ENCODE measurements at places on chromosomes 2 and 18.

- DNase-seq, result no peak
Measured at GRCh38 chr2:104434318-104434792, 419.6 kb upstream of the POU3F3 start.

GRCh38 chr2:170892391-170892951 is 36.6 kb upstream of the GORASP2 start:
- no peak for DNase-seq

DNA sequence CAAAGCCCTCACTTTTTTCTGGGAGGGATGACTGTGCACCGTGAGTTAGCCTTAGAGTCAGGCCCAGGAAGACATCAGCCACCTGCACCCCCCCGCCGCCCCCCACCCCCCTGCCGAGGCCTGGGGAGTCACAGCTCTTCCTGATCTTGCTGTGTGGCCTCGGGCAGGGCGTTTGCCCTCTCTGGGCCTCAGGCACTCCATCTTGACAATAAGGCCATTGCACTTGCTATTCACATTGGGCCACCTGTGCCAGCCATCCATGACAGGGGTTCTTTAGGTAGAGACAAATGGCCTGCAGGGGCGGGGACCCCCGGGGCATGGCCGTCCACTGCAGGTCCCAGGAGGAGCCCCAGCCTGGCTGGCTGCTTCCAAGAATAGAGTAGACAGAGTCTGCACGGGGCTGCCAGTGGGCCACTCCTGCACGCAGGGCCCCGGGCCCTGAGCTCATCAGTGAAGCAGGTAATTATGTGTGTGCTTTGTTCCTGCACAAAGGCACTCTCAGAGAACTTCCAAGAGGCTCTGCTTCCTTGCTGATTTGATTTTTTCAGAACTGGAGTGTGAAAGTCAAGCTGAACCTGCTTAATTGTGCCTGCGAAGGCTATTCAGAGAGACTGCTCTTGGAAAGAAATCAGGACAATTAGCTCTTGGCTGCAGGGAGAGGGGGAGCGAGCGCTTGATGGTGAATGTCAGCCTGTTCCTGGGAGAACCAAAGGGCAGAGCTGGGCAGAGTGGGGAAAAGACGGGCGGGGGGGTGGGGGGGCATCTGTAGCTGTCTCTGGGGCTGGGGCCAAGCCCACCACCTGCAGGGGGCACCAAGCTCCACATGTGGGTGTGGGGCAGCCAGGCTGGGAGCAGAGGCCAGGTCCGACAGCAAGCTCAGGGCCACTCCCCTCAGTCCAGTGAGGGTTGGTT is 40.3 kb downstream of the RRM2 start:
- no peak for DNase-seq

GRCh38 chr2:152183401-152184073 is 8.0 kb upstream of the STAM2 start:
- DNase-seq, result no peak

GRCh38 chr2:190272457-190272842 is 47.2 kb downstream of the HIBCH start:
- peak; percentile 90 for DNase-seq

DNA sequence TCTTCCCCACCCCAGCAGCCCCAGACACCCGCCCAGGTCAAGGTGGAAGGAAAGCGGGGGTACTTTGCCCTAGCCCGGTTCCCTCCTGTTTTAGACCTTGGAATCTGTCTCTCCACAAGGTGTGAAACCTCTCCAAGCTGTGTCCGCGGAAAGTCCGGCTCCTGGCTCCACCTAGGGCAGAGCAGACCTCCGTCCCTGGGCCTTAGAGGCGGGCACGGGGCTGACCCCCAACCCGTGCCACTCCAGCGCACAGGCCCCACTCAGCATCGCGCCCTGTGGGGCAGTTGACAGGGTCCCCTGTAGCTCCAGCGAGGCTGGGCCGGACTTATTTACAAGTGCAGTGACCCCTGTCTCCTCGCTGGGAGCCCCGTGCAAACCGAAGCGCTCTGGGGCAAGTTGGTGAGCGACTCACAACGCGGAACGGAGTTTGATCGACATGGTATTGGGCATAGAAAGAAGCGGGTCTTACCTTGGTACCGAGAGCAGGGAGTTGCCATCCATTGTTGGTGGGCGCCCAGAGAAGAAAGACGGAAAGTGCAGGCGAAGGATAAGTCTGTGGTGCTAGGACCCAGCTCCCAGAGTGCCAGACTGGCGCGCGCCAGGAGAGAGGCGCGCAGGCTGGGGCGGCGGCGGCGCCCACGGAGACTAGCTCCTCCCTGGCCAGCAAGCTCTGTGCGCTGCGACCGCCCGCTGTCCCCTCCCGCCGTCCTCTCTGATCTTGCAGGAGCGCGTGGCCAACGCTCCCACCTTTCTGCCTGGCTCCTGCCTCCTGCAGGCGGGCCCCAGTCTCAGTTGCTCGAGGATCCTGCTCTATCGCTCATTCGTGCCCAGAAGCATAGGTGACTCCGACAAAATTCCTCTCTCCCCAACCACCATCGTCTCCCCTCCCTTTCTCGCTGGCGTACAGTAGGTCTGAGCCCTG is at the start of gene SPHKAP:
Gene SPHKAP (minus strand): TSS at position 590 of the 922 bp plus-strand sequence. CDS start 89 bp downstream, at position 501.
- no peak for DNase-seq

DNA sequence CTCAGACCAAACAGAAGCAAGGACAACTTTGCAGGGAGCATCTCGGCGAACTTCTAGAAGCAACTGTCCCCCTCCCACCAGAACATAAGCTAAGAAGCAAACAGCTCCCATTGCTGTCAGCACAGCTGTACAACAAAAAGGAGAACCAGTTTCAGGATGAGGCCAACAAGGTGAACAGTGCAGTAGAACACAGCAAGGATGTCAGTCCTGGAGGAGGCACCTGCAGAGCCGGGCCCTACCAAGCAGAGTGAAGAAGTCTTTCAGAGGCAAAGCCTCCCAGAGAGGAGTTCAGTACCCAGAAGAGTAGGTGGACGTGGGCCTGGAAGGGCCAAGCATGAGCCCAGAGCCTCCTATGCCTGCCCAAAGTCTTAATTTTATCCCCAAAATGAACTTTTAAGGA is 1.0 kb downstream of the PASK start:
- peak; percentile 12 for DNase-seq

DNA sequence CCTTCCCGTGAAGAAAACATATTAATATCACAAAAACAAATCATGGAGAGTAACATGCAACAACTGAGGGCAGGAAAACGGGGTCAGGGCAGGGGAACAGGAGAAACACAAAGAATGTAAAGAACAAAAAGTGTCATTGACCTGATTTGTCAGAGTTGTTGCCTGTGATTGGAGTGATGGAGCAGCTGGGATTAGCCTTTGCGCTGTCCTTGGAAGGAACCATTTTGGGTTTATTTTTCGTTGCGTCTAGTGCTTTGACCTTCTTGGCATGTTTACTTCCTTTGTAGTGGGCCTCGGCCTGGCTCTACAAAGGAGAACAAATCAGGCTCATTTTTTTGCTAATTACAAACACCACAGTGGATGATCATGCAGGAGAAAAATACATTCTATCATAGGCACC is 218.5 kb upstream of the SESTD1 start:
- DNase-seq, result no peak

All from OCI-M1 (cell line).